ENCODE measurements at places on chromosomes 5 and 9.

DNA sequence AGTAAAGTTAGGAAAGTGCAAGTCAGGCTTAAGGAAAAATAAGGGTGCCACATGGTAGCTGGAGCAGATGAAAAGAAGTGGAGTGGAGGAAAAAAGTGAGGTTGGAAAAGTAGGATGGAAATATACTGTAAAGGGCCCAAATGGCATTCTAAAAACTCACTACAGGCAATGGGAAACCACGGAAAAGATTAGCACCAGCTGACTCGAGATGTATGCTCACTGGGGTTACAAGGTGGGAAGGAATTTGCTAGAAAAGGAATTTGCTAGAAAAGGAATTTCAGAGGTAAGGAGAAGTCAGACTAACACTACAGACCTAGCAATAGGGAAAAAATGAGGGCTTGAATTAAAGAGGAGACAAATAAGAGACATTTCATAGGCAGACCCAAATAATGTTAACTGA, 3.6 kb downstream of the PSMD5 start:
- DNase-seq, result no peak

- DNase-seq, result no peak
Observed at GRCh38 chr9:136656795-136657611, 5.7 kb upstream of the EGFL7 start.

DNA sequence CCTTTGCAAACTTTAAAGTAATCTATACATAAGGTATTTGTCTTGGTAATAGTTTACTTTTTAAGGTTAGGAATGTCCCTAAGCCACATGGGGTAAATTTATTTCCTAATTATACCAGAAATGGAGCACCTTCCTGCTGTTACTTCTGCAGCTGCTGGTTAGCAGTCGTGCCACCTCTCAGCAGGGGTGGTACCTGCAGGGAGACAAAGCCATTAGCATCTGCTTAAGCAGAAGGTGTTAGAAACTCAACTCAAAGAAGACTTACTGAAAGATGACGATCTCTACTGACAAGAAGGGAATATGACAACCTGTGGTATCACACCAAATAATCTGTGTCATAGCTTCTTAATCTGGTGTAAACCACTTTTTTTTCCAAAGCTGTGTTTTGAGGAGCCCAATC, 173.7 kb downstream of the BRINP1 start:
- no peak for DNase-seq

GRCh38 chr5:90301248-90301647, 108.3 kb downstream of the CETN3 start:
- no peak for DNase-seq

- DNase-seq, result no peak
Observed at GRCh38 chr5:148963664-148964063, 99.2 kb downstream of the SH3TC2 start.

DNA sequence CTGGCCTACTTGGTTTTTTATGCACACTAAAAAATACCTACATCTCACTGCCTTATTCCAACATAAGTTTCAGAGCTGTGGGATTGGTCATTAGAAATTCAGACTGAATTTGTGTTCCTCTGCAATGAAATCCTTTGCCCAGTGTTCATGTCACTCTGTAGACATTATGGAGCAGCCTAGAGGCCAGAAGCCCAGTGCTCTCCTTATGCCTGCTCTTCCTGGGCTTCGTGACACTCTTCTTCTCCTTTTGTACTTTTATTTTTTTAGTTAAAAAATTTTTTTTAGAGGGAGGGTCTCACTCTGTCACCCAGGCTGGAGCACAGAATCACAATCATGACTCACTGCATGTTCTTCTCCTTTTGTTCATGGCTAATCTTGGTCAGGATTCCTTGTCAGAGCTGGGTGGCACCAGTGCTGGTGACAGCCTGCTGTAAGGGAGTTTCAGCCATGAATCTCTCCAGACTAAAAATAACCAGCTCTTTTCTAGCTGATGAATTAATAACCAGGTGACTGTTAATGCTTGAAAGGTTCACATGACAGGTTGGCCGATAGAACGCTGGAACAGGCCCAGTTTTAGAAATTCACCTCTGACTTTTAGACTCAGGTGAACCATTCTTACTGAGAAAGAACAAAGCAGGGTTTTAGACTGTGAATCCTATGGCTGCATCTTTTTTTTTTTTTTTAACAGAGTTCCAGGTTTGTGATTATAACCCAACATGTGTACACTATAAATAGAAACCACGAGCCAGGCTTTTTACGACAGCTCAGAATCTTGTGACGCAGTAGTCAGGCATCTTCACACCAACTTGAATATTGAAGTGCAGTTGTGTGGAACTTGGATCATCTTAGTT, 34.1 kb upstream of the C5orf47 start:
- DNase-seq, result no peak

- DNase-seq, result no peak
Observed at GRCh38 chr9:131889437-131890251, 149.8 kb upstream of the RAPGEF1 start.

GRCh38 chr5:115657125-115657880, 31.5 kb upstream of the TMED7 start:
- no peak for DNase-seq

- no peak for DNase-seq
Observed at GRCh38 chr5:136037001-136037705, 8.4 kb downstream of the TGFBI start.

DNA sequence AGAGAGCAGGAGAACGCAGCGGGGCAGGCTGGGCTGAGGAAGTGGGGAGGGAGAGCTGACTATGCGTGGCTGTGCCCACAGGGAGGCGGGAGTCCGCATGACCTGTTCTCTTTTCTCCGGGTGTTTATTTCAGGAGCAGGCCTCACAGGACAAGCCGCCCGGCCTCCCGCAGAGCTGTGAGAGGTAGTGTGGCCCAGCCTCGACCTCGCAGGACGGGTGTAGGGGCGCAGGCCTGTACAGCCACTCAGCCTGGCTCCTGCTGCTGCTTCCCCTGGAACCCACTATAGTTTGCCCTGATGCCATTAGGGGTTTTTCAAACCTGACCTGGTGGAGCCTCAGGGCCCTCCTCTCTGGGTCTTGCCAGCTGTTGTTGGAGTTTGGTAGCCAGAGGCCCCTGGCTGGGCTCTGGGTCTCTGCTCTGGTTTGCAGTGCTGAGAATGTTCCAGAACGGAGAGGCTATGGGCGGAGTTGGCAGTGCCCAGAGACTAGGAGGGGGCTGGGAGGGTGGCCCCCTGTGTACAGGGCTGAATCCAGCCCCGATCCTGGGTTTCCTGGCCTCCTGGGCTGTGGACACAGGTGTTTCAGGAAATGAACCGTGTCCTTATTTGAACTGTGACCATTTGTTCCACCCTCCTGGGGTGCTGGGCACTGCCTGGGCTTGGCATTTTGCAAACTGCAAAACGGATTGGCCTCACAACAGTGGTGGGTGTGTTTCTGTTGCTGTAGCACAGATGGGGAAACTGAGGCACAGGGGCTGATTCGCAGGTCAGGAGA, 78.8 kb downstream of the WNK2 start:
- no peak for DNase-seq

DNA sequence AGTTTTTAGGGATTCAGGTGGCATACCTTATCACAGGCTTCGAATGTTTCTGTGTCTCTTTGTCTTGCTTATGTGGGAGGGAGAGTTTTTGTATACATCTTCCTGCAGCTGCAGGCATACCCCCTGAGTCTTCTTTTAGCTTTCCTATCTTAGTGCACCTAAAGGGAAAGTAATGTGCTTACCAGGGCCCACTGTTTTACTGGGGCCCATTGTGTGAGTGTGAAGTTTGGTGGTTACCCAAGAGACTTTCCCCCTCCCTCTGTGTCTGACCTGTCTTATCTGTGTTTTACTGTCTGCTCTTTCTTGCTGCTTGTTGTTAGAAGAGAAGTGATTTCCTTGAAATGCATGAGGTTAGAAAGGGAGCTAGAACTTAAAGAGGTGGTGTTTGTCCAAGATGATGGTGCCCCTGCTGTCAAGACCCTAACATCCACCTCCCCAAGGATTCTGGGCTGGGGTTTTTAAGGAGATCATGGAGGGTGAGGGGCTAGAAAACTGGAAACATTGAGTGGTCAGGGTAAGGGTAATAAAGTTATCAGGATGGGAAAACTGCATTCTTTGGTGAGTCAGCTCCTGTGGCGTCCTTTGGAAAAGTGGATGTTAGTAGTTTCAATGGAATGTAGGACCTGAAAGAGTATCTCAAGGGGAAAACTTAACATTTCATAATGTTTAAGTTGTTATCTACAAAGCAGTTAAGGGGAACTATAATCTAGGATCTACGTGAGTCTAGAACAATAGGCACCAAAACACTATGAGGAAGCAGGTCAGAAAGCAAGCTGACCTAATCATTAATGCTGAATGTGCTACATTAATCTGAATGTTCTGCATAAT, 583.5 kb upstream of the TUSC1 start:
- DNase-seq, result no peak

DNA sequence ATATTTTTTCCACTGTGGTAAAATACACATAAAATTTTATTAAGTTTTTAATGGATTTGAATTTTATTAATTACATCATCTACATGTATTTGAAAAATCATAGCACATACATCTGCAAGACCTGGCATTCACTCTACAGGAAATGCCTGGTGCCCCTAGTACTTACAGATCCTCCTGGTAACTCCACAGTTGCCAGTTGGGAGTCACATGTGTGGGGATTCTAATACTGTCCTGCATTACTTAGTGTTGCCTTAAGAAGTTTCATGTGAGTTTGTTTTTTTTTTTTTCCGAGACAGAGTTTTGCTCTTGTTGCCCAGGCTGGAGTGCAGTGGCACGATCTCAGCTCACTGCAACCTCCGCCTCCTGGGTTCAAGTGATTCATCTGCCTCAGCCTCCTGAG, 18.1 kb downstream of the KDM3B start:
- no peak for DNase-seq

GRCh38 chr5:143979044-143979690, 167.2 kb downstream of the HMHB1 start:
- DNase-seq, result no peak

DNA sequence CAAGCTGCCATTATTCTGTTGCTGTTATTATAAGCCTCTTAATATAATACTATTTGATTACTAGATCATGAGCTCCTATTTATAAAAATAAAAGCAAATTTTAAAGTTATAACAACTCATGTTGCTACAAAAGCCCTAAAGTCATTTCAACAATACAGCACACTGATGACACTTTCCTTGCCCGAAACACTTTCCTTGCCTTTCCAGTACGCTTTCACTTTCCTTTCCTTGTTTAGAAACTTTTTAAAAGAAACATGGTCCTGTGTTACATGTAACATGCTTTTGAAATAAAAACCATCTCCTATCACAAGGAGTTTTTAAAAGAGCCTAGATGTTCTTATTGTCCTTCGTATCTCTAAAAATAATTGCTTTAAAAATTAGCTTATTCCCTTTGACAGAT, 688.4 kb downstream of the PTPRD start:
- no peak for DNase-seq

GRCh38 chr5:60842871-60843385, 1.1 kb downstream of the ELOVL7 start:
- no peak for DNase-seq

DNA sequence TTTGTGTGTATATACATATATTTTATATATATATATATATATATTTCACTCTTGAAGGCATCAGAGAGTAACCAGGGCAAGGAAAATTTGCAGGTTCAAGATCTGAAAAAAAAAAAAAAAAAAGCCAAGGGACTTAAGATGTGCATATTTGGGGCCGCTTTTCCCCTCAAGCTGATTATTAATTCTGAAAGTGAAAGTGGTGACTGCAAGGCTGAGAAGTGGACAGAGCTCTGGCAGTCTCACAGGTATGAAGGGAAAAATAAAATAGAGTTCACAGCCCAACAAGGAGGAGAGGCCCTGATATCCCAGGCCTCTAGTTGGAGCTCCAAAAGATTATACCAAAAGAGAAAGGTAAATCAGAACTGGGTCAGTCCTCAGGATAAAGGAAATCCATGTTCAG, 234.4 kb upstream of the GAS1 start:
- DNase-seq, result no peak

DNA sequence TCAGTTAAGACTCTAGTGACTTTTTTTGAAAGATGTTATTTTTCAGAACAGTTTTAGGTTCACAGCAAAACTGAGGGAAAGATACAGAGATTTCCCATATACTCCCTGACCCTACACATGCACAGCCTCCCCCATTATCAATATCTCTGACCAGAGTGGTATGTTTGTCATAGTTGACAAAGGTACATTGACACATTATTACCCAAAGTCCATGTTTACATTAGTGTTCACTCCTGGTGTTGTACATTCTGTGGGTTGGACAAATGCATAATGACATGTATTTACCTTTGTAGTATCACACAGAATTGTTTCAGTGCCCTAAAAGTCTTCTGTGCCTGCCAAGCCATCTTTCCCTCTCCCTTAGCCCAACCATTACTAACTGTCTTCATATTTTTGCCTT, 470.7 kb upstream of the DMAC1 start:
- DNase-seq, result no peak

GRCh38 chr5:151083081-151083676, 2.3 kb upstream of the TNIP1 start:
- DNase-seq, result no peak

- DNase-seq, result no peak
Observed at GRCh38 chr9:94772639-94773303, 46.3 kb downstream of the AOPEP start.

DNA sequence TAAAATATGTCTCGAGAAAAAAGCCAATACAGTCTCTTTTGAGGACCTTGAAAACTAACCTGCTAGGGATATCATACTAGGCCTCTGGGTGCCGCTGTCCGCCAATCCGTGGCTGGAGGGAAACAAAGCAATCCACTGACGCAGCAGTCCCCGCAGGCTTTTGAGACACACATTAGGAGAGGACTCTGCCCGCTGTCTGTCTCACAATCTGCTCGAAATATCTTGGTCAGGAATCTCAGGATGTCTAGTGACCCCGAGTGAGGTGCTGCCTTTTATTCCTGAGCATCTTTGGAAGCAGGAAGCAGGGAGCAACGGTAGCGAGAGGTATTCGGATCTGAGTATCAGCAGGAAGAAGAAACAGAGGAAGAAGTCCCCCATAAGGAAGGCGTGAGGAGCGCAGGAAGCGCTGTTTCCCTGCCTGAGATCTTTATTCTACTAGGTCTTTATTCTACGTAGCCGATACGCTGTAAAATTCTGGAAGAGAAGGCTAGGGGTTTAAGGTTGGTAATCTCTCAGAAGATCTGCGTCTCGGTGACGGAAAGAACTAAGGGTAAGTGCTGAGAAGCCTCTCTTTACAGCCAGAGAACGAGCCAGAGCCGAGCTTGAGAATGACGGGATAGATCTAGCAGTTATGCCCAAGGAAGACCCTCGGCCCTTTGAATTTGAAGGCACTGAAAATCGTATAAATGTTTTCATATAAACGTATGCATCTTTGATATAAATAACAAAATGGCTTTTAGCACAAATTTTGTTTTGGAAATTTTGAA, 4.0 kb upstream of the PCDHGA1 start:
- peak; percentile 72 for DNase-seq

DNA sequence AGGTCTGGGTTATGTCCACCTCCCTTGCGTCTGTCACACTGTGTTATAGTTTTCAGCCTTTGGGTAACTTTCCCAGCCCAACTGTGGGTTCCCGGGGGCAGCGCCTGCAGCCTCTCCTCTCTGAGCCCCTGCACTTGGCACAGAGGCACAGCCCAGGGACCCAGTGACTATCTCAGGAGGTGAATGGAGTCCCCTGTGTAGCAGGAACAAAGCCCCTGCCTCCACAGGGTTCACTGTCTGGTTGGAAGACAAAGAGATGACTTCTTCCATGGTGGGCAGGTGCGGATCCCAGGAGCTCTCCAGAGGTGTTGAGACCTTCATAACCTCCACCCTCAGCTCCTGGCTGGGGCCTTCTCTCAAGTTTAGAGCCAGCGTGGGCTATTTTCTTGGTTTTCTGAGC, 156.9 kb downstream of the C9orf50 start:
- no peak for DNase-seq

All from WERI-Rb-1 (cell line).